Colonic mucosa (tissue), 4 donors: ENCODE measurements at places on chromosomes 1 and 21.

- H3K27me3 ChIP-seq = no peaks in the 10 kb centered on the region
- no peak overlapping the region for H3K27ac ChIP-seq
- no peak for DNase-seq
- H3K36me3 ChIP-seq = no peaks in the 10 kb centered on the region
- no peak overlapping the region for H3K4me3 ChIP-seq
Measured at GRCh38 chr21:45388011-45388521, 16.9 kb upstream of the COL18A1 start.

DNA sequence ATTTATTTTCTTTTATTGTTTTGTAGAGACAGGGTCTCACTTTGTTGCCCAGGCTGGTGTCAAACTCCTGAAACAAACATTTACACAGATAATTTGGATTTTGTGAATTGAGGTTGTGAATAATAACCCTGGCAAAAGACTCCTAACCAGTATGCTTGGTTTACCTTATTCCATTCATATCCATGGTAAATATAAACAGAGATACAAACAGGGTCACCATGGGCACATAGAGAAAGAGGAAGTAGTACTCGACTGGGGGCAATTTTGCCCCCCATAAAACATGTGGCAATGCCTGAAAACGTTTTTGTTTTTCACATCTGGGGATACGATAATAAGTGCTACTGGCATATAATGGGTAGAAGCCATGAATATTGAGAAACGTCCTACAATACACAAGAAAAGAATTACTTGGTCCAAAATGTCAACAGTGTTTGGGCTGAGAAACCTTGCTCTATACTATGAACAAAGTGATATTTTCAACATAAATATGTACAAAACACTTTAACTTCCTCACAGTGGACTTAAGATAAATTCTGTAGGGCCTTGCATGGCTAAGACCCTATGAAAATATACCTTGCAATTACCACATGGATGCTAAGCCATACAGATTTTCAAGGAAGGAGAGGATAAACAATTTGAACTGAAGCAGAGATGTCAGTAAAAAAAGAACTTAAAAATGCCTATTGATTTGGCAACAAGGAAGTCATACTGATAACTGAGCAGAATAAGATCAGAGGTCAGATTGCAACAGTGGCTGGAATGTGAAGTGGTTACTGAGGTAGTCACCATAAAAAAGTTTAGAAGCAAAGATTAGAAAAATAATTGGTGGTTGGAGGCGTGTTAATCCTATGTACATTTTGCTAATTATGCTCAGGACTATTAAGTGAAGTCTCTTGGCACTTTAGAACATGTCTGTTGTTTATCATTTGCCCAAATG, 27.4 kb upstream of the ASPM start:
- no peaks in the 10 kb centered on the region for H3K27me3 ChIP-seq
- H3K27ac ChIP-seq = no peak overlapping the region
- H3K36me3 ChIP-seq = no peaks in the 10 kb centered on the region
- H3K4me1 ChIP-seq = no peaks in the 10 kb centered on the region
- no peak for DNase-seq

- H3K27ac ChIP-seq = no peak overlapping the region
- no peak for DNase-seq
Measured at GRCh38 chr1:236161230-236161629, 18.9 kb downstream of the GPR137B start.

GRCh38 chr1:85022700-85023099, 25.6 kb downstream of the MCOLN3 start:
- no peak for DNase-seq
- no peak overlapping the region for H3K27ac ChIP-seq
- no peak overlapping the region for H3K4me3 ChIP-seq
- H3K36me3 ChIP-seq = no peaks in the 10 kb centered on the region
